ENCODE measurements at places on chromosomes 3 and 15.
A peak's percentile ranks its signal among the peaks of the same experiment; 100 is the strongest.

GRCh38 chr3:157916672-157917071 is 189.5 kb downstream of the SHOX2 start:
- DNase-seq, result peak; percentile 55

DNA sequence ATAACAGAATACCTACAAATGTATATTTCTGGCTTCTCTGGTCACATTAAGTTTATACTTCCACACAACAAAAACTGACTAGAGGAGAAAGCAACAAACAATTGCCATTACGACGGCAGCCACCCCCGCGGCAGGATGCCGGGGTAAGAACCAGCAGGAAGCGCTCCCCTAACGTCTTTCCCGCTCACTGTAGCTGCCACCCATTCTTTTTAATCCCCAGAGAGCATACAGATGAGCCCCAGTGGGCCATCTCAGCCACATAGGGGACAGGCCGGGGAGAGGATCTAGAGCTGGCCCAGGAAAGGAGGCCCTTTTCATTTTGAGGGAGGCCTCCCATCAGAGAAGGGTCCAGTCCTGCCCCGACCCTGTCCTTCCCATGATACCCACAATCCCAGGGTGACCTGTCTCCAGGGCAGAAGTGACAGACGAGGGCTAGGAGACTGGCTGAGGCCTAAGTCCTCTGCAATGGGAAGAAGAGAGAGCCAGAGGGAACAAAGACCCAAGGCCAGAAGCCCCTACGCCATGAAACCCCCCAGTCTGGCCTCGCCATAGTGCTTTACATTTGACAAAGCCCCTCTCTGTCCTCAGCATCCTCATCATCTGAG is 3.6 kb upstream of the CALML4 start:
- no peak for DNase-seq

GRCh38 chr3:8981700-8982099 is 18.4 kb upstream of the RAD18 start:
- DNase-seq, result no peak

DNA sequence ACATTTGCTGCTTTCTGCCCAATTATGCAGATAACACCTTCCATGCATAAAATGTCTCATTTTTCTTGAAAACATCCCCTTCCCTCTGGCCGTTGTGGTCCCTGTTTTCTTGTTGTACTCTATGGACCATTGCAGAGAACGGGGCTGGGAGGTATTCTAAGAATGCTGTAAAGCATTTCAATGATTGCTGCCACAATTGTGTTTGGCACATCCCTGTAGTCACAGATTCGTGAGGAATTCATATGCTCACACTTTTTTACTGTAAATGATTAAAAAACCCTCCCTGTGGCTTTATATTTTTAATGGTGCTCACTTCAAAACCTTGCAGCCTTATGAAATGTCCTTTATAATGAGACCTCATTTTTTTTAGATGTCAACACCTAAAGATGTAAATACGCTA is 207.2 kb upstream of the GBE1 start:
- DNase-seq, result no peak

DNA sequence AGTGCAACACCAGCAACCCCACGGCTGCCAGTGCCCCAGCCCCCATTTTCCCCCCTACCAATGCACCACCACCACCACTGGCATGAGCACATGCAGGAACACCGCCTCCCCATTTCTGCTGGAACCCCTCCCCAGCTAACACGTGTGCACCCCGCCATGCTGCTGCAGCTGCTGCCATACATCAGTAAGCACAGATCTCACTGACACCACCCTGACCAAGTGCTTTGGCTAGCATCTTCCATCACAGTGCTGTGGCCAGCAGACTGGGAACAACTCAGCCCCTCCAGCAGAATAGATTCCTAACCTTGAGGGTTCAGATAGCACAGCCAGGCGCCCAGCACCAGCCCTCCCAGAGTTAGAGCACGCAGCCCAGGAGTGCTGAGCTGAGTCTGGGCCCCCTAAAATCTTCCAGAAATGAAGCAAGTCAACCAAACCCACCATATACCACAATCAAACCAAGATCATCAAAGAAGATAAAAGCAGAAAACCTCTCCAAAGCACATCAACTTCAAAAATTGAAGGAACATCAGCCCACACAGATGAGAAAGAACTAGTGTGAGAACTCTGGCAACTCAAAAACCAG is 81.2 kb upstream of the CDV3 start:
- DNase-seq, result no peak

- no peak for DNase-seq
These were observed 5.2 kb upstream of the KAT2B start for GRCh38 chr3:20035019-20035418.

DNA sequence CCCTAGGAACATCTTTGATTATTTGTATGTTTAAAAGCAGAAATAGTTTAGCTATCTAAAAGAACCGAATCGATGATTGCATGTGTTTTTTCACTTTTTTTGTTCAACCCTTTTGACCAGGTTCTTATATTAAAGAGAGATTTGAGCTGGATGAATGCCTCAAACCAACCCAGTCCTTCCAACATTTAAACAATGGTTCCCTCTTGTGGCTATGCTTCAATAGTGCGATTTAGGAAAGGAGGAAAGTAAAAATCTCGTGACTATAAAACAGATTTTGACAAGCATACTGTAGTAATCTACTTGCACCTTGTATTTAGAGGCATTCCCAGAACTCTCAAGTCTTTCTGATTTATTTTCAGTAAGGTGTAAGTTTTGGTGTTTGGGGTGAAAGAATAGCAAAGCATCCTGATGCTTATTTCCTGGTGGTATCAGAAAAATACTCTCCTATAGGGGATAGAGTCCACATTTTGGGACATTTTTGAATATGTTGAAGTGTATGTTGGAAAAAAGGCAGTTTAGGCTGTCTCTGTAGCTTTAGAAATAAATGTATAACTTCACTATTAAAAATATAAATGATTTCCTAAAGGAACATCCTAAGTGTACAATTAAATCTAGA is 159.6 kb upstream of the KCNH8 start:
- DNase-seq, result peak; percentile 0

DNA sequence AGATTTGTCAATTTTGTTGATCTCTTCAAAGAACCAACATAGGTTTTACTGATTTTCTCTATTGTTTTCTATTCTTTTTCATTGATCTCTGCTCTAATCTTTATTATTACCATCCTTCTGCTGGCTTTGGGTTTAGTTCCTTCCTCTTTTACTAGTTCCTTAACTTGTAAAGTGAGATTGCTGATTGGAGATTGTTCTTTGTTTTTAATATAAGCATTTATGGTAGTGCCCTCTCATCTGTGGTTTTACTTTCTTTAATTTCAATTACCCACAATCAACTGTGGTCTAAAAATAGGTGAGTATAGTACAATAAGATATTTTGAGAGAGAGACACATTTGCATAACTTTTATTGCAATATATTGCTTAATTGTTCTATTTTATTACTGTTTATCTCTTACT is 13.2 kb upstream of the CLRN1 start:
- no peak for DNase-seq

GRCh38 chr15:101201411-101202174 is 50.3 kb downstream of the CHSY1 start:
- DNase-seq, result peak; percentile 97

- DNase-seq, result no peak
These were observed 17.0 kb downstream of the MUC4 start for GRCh38 chr3:195794708-195795107.

DNA sequence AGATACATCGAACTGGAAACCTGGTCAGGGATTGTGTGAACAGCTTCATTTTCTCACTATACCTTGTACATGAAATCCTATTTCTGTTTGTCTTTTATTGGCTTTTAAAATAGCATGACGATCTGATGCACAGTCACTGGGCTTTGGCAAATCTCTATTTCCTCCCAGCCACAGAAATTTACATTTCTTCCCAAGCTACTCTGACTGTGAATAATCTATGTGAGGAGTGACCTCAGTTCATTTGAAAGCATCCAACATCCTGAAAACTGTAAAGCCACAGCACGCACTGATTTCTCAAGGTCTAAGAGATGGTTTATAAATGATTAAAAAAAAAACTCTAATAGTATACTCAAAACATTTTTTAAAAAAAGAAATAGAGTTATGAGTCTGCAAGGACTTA is 450.3 kb downstream of the IL5RA start:
- DNase-seq, result no peak

- no peak for DNase-seq
These were observed 168.0 kb upstream of the GMNC start for GRCh38 chr3:191030491-191030890.

DNA sequence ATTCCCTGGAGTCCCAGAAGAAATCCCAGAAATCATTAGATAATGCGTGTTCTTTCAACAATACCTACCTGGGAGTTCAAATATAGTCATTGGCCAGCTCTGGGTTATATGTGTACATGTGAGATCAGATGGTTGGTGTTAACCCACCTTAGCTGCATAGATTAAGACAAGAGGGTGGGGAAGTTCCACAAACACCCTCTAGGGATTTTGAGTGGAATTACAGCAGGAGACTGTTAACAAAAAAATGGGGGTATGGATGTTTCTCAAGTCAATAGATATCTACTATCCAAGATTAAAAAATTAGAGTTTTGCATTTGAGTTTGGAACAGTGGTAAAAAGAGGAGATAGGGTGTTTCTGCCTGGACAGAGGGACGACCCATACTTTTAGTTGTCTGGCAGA is 282.5 kb upstream of the CNTN3 start:
- DNase-seq, result peak; percentile 2

DNA sequence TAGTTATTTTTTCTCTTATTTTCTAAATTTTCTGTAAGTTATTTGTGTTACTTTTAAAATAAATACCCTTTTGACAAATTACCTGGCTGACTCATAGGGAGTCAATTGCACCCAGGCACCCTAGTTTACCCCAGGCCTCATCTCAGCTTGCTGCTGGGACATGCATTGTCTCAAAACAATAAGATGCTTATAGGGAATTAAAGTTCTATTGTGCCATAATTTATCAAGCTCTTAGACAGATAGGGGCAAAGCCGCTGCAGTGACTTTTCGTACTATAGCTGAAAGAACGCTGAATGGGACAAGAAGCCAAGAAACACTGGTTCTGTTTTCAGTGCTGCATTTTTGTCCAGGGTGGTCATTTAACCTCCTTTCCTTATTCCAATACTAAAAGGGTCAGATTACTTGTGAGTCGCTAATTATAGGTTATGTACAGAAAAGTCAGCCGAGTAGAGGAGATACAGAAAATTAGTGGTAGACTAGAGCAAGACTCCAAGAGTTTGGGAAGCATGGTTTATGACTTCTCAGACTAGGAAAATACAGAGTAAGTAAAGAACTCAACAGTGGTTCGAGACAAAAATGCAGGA is 50.3 kb downstream of the EXD1 start:
- peak; percentile 11 for DNase-seq

- peak; percentile 47 for DNase-seq
These were observed 384.5 kb upstream of the NECTIN3 start for GRCh38 chr3:110687138-110687537.
